Activated CD4-positive, alpha-beta memory T cell treated with anti-CD3 and anti-CD28 coated beads for 36 hours (primary cell): ENCODE measurements at places on chromosomes 5 and 9. TPM values are rescaled to one million over a fixed set of nuclear protein-coding genes. Genes with fewer than 3 reads are reported as not detected.

DNA sequence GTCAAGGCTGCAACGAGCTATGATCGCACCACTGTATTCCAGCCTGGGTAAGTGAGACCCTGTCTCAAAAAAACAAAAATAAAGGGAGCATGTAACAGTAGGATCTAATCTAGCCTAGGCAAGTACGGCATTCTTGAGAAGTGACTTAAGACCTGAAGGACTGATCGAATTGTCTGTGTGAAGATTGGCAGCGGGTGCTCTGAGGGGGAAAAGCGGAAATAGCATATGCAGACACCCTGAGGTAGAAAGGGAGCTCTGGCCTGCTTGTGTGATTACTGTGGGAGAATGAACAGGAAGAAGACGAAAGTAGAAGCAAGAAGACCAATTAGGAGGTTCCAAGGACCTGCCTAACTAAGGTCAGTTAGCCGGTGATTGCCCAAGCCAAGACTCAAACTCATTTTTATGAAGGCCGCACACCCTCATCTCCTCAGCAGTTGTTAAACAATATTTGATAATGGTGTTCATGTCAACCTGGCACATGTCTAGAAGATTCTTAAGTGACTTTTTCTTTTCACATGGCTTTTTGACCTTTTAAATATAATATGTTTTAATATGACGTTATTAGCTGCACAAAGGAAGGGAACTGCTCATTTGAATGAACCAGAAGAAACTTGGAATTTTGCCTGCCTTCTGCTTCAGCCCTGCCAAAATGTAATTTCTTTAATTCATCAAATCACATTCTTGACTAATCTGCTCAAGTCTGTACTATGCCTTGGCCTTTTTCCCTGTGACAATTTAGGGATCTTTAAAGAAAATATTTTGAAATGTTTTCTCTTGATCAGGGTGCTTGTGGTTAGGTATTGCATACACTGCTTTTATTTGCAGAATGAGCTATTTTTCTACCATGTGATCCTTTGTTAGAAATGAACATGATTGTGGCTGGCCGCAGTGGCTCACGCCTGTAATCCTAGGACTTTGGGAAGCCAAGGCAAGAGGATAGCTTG is 289.2 kb upstream of the DMRT1 start:
- no peaks in the 10 kb centered on the region for H3K27me3 ChIP-seq
- peaks cover 5% of the 10 kb centered on the region for H3K4me1 ChIP-seq
- no peak for DNase-seq
- H3K4me3 ChIP-seq = no peak overlapping the region
- H3K27ac ChIP-seq = no peak overlapping the region

Gene PCDHGA5
- not detected for total RNA-seq

Gene RGS14
- total RNA-seq = 43.9 TPM

Gene ARID3C
- 0.14 TPM for total RNA-seq
